ENCODE measurements at places on chromosomes 1 and 21.

DNA sequence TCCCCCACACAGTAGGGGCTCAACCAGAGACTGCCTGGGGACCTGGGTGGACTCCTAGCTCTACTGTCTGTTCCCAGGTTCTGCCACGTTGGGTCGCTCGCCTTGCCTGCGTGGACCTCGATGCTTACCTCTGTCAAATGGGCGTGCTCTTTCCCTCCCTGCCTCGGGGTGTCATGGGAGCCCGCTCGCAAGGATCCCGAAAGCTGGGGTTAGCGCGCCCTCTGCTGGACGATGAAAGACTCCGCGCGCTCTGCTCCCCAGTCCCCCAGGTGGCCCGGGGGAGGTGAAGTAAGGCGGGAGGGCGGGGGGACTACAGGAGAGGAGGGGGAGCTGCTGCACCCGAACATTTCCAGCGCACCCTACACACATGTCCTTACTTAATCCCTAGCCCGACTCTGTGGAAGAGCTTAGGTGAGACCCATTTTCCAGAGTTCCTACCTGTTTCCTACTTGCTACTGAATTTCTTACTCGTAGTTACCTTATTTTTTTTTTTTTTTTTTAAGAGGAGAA lies 2.3 kb upstream of the BSND start:
- peak; percentile 89 for DNase-seq

GRCh38 chr1:224591326-224591725 lies 24.8 kb upstream of the CNIH3 start:
- DNase-seq: no peak

GRCh38 chr1:25774206-25774803 lies 25.7 kb upstream of the SELENON start:
- peak; percentile 22 for DNase-seq

- peak; percentile 20 for DNase-seq
Measured at GRCh38 chr1:154502066-154502743, at the start of the genes SHE and TDRD10. TSS of gene SHE (minus strand) at chr1:154502412. CDS start at chr1:154502026, 386 bp downstream. TSS of gene TDRD10 (plus strand) at chr1:154502219. CDS start at chr1:154506904, 4,685 bp downstream.

GRCh38 chr1:49163031-49163430 lies 386.3 kb upstream of the BEND5 start:
- DNase-seq: no peak

DNA sequence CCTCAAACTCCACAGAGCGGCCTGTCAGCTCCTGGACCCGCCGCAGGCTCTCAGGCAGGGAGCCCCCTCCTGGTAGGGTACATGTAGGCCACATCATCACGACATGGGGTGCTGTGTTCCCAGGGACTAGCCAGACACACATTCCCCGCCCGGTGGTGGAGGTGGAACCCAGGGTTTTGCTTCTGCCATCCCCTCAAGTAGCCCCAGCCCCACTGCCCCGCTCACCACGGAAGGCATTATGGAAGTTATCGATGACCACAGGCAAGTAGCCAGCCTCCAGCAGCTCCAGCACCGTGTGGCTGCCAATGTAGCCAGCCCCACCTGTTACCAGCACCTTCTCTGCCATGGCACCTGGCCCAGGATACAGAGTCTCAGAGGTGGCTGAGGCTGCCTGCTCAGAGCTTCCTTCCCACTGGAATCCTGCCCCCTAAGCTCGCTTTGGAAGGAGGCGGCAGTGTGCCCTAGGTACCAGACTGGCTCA lies 1.9 kb downstream of the GALE start:
- no peak for DNase-seq

DNA sequence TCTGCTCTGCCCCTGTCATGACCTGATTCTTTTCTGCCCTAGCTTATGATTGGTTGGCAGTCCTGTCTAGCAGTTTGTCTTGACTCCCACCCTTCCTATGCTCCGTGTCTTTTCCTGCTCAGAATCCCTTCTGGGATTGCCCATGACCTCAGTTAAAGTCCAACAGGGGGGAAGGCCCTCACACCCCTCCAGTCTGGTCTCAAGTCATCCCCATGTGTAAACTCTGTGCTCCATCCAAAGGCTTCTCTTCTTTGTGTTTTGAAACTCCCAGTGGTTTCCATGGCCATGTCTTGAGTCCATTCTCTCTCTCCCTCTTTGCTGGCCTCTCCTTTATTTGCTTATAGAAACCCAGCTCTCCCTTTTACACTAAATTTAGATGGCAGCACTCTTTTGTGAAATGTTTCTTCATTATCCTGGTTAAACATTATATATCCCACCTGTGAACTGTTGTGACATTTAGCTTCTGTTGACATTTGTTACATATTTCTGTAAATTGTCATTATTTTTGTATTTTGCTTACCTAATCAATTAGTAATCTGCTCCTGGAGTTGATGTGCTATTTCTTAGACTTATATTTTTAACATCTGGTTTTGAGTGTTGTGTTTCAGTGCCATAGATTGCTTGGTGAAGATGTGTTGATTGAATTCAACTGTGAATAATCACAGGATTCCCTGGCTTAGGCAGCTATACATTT lies 48.9 kb upstream of the GCLM start:
- no peak for DNase-seq

GRCh38 chr1:36436821-36437220 lies 13.4 kb downstream of the OSCP1 start:
- no peak for DNase-seq

GRCh38 chr21:14120091-14120734 lies 90.5 kb downstream of the LIPI start:
- DNase-seq: peak; percentile 55

DNA sequence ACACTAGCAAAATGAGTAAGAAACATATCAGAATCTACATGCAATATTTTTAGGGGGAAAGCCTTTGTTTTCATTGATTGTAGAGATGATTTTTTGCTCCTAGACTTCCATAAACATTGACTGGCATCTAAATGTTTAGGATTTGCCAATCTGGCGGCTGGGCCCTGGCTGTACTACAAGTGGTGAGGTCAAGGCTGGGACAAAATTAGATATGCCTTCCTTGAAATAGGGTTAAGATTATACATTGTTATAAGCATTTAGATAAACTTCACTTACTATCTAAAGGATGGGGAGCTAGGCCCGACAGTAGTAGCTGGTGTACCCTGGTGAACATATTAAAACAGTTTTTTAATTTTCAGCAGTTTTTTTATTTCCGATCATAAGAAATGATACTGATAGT lies 5.2 kb downstream of the NFIA start:
- no peak for DNase-seq

DNA sequence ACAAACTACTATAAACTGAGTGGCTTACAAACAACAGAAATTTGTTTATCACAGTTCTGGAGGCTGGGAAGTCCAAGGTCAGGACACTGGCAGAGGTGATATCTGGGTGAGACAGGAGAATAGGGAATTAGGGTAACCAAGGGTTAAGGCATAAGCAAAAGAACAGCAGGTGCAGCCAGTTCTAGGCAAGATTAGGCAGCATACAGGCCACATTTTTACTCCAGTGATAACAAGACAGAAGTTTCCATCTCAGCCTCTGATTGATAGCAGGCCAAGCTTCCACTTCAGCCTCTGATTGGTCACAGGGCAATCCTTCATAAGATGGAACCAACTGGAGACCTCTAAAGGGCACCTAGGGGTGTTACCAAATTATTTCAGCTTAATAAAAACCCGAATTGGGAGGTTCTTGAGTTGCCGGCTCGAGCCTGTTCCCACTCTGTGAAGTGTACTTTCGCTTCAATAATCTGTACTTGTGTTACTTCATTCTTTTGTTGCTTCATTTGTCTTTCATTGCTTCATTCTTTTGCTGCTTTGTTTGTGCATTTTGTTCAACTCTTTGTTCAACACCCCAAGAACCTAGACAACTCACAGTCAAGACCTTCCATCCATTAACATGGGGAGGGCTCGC lies 185.6 kb downstream of the TOMM20 start:
- no peak for DNase-seq

DNA sequence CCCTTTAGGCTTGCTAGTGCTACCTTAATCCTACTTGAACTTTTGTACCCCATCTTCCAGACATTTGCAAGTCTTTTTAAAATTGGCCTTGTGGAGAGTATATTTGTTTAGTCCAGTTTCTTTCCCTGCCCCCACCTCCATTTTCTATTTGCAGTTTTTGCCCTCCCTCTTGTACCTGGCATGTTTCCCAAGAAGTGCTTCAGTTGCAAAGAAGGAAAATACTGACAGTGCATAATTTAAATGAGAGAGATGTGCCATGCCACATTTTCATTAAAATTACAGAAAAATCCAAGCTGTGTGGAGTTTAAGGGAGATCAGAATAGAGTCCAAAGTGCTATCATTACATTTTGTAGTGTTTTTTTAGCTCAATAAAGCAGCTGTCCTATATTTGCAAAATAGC lies 150.0 kb upstream of the ADGRL2 start:
- DNase-seq: no peak

DNA sequence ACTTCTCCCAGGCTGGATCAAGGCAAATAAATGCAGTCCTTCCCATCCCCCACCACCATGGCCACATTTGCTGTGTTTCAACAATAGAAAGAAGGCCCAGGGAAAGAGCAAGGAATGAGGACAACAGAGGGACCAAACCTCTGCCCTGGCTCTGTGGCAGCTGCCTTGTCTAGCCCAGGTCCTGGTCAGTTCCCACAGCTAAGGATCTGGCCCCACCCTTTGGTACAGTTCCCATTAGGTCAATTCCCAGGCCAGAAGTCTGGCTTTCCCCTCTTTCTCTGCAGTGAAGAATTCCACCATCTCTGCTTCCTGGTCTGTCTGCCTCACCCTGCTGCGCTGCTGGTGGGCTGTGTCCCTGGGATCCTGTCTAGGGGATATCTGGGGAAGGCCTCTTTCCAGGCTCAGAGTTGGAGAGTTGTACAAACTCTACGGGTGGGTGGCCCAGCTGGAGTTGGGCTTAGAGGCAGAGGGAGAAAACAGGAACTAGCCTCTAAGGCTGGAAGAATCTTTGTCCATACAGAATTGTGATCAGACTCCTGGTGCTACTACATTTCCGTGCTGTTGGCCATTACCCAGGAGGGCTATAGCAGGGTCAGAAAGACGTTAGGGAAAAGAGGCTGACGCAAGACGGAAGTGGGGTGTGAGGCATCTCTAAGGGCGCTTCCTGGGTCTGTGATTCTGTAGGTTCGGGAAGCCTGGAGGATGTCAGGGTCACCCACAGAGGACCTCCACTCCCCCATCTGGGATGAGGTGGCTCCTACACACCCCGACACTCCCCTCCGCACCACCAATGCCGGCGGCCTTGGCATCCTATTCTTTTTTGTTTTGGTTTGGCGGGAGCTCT lies 953 bp upstream of the NDUFS2 start:
- no peak for DNase-seq

DNA sequence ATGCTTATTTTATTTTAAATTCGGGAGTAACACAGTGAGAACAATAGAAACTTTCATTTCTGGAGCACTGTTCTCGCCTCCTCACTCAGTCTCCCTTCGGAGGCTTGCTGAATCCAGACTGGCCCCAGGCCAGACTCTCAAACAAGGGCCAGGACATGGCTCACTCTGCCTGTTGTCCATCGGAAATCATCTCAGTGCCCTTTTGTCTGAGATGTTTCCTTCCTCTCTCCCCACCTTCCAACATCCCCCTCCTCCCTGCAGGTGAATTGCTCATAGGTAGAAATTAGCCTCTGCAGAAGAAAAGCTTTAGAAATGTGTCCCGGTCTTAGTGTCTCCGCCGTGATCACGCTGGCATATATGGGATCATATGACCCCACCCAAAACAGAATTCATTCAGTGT lies 55.2 kb downstream of the ERG start:
- DNase-seq: no peak

DNA sequence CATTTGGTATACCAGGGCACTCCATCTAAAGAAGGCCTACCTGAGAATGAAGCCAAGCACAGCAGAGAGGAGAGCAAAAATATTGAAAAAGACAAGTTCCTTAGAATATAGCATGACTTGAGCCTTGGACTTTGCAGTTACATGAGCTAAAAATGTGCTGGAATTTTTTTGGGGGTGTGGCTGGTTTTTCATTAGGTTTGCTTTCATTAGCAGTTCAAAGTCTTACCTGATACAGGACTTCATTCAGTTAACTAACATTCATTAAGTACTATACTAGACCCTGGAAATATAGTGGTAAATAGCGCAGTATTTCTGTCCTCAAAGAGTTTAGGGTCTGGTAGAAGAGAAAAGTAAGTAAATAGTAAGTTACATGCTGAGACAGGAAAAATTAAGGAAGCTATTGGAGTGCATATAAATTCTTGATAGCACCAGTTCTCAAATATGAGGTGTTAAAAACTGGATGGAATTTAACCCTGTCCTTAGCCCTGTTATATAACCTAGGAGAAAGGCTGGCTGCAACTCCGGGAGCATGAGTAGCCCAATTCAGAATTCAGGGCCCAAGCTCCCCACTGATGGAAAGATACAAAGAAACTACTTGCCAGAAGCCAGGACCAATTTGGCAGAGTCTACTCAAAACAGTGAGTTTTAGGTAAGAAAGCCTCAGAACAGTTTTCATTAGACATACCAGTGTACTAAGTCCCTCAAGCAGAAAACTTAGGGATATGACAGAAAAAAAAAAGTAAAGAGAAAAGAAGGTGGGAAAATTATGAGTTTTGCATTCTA lies 3.1 kb upstream of the DOCK7 start:
- DNase-seq: no peak

GRCh38 chr1:30129421-30130055 lies 593.8 kb downstream of the MATN1 start:
- no peak for DNase-seq

- peak; percentile 66 for DNase-seq
Measured at GRCh38 chr1:19651141-19651737, 7.1 kb downstream of the NBL1 start.

DNA sequence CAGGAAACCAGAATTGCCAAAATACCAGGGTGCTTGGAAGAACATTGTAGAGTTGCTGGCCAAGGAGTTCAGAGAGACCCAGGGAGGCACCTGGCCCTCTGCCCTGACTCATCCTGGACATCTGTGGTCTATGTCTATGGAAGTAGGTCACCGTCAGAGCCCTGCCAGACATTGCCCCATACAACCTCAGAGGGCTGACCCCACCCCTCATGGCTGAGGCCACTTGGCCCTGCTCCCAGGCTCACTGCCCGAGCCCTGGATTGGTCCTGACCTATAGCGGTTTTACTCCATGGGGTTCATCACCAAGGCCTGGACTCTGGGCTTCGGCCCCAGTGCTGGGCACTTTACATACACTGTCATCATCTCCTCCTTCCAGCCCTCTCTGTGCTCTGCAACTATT lies 233.1 kb downstream of the PTPRU start:
- no peak for DNase-seq

DNA sequence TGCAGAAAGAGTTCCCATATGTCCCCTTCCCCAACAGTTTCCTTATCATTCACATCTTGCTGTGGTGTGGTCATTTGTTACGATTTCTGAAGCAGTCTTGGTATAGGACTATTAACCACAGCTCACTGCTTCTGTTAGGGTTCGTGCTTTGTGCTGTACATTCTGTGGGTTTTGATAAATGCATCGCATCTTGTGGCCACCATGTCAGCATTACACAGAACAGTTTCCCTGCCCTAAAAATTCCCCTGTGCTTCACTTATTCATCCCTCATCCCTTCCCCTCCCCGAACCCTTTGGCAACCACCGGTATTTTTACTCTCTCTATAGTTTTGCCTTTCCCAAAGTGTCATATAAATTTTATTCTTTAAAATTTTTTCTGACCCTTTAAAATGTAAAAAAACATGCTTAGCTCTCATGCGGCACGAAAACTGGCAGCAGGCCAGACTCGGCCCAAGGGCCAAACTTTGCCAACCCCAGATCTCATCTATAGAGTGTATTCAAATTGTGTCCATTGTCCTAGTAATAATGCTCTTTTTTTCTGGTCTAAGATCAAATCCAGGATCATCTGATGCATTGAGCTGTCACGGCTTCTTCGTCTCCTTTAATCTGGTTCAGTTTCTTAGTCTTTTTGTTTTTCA lies 78.2 kb downstream of the SIM2 start:
- DNase-seq: no peak

GRCh38 chr1:14739082-14739832 lies 140.8 kb downstream of the KAZN start:
- no peak for DNase-seq

All from stimulated activated CD4-positive, alpha-beta T cell treated with anti-CD3 and anti-CD28 coated beads, Interleukin-15, amount 100 ng/mL, for 24 hours (primary cell).